ENCODE measurements at places on chromosomes 2 and 18.

DNA sequence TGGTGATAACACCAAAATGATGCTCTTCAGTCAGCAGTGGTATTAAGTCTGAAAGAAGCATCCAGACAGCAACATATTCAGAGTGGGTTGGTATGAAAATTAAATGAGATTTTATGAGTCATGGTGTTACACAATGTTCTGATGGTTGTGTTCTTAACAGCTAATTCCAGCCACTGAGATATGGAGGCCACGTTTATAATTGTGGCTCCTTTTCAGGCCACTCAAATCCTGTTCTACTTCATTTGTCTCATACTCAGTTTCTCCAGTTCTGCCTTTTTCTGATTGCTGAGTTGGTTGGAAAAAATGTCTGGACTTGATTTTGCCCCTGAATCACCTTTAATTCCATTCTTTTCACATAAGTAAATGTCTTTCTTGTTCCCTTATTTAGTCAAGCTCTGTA lies 162.7 kb upstream of the COL3A1 start:
- no peak for DNase-seq

DNA sequence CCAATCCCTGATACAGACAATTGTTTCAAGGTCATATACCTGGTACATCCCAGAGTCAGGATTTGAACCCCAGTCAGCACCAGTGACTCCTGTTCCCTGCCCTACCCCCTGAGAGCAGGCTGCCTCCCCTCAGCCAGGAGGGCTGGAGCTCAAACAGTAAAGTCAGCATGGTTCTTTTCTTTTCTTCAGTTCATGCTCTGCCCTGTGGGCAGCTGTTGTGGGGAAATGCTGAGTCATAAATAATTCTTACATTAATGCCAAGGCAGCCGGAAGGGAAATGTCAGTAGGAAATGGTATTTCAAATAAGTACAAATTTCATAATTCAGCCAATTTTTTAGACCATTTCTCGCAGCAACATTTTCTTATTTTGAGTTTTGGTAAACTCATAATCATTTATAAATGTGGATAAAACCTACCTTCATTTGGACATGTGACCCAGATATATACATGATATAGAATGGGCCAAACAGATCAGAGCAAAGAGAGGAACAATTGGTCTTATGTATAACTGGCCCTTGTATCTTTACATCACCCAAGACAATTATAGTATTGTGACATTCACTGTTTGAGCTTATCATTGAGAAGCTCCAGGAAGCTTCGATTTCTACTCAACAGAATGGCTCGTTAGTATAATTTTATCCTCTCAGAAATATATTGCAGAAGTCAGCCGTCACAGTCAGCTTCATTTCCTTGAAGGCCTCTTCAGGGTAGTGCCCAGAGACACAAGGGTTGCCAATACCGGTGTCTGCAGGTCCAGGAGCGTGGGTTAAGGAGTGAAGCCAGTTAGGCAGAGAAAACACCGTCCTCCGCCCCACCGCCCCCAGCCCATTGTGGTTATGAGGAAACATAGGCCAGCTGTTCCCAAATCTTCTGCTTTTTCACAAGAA lies 28.0 kb upstream of the SCYGR1 start:
- no peak for DNase-seq

- DNase-seq: no peak
These were observed 117.7 kb downstream of the GREB1L start for GRCh38 chr18:21359746-21360145.

GRCh38 chr2:105376010-105376409 lies 22.8 kb downstream of the FHL2 start:
- DNase-seq: no peak

GRCh38 chr2:205947621-205948495 lies 138.1 kb downstream of the INO80D start:
- DNase-seq: peak; percentile 15

GRCh38 chr2:148739454-148740105 lies 95.0 kb downstream of the EPC2 start:
- DNase-seq: no peak

- no peak for DNase-seq
These were observed 54.5 kb downstream of the ACVR1C start for GRCh38 chr2:157574165-157574564.

DNA sequence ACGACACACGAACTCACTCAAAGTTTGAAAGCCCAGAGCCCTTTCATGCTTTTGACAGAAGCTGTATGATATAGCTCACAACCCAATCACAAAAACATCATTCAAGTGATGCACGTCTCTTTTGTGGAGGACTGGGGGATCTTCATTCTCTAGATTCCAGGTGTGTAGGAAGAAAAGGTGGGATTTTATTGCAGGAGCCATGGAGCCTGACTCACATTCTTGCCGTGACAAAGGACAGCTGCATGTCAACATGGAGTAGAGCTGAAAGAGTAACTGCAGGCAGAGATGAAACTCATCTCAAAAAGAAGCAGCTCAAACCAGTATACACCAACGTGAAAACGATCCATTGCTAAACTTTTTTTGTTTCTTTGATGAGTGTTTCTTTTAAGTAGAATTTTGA lies 50.9 kb upstream of the PDE1A start:
- DNase-seq: no peak

GRCh38 chr2:178159966-178160365 lies 34.3 kb upstream of the OSBPL6 start:
- no peak for DNase-seq

GRCh38 chr2:43509886-43510285 lies 86.0 kb downstream of the THADA start:
- DNase-seq: no peak

- no peak for DNase-seq
These were observed 49.7 kb upstream of the CDC42EP3 start for GRCh38 chr2:37721201-37721560.

DNA sequence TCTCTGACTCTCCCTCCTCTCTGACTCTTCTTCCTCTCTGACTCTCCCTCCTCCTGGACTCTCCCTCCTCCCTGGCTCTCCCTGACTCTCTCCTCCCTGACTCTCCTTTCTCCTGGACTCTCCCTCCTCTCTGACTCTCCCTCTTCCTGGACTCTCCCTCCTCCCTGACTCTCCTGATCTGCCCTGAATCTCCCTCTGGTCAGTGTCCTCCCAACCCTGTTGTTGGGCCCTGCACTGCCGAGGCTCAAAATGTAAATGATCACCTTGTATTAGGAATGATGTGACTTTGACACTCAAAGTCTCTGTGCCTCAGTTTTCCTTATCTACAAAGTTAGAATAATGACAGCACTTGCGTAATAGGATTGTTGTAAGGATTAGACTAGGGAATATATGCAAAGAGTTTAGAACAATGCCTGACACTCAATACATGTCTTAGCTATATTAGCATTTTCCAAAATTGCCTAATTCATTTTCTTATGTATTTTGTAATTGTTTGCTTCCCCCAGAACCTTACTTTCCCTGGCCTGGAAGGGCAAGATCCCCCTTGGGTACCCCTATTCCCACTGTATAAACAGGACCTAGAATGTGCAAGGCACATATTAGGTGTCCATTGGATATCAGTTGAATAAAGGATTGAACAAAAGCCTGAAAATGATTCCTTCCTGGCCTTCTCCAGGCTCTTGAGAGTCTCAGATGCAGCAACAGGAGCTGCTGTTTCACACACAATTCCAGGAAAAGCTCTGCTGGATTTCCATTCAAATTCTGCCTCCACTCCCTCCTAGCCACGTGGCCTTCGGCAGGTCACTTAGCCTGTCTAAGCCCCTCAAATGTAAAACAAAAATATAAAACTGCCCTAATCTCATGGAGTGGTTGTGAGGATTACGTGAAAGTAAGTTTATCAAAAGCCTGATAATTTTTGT lies 170.1 kb downstream of the INHBB start:
- DNase-seq: no peak

GRCh38 chr2:218369330-218369729 lies 12.7 kb downstream of the CATIP start:
- DNase-seq: no peak

GRCh38 chr2:228841475-228841874 lies 429.6 kb downstream of the PID1 start:
- DNase-seq: no peak

DNA sequence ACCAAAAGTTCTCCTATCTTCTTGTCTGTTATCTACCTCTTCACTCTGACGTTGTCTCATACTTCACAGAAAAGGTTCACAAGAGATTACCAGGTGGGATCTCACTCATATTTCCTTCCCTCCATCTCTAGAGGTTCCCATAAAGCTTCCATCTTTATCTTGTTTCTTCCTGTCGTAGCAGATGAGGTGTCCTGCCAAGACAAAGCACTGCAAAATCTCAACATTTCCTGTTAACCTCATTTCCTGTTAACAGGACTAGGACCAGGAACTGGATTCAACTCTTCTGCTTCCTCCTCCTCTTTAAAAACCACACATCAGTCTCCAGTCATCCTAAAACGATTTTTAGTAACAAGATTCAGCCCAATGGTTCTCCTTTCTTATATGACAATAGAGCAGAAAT lies 512.8 kb upstream of the NRP2 start:
- DNase-seq: no peak

GRCh38 chr2:68809324-68810240 lies 61.6 kb downstream of the BMP10 start:
- DNase-seq: no peak

- DNase-seq: no peak
These were observed 220.2 kb downstream of the GCA start for GRCh38 chr2:162564140-162564539.

DNA sequence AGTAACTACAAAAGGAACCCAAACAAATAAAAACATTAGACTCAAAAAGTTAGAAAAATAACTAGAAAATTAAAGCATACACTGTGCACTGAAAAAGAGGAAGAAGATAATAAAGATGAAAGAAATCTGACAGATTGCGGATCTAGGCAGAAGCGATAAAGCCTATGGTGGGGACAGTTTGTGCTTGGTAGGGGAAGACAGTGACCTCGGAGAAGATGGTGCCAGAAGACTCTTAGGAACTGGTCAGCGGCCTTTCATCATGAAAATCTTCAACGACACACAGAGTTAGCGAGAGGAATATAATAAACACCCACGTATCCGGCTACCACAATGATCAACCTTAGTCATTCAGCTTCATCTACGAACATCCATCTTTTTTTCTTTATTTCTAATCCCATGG lies 180.5 kb downstream of the HDAC4 start:
- DNase-seq: no peak

GRCh38 chr18:12803069-12803936 lies 80.7 kb downstream of the PTPN2 start:
- DNase-seq: no peak

- peak; percentile 26 for DNase-seq
These were observed 358.9 kb downstream of the TNS1 start for GRCh38 chr2:217643789-217644301.

DNA sequence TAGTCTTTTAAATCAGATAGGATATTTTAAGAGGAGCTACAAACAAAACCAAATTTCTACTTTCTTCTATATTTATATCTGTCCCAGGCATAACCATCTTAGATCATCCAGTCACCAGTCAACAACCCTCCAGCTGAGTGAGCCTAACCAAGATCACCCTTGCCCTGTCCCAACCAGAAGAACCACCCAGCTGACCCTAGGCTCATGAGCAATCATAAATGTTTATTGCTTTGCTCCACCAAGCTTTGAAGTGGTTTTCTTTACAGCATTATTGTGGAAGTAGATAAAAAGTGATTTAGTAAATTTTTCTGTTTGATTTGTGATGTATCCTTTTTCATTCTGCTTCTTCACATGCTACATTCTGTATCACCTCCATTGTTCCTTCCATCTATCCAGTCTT lies 167.2 kb upstream of the PIEZO2 start:
- DNase-seq: no peak

DNA sequence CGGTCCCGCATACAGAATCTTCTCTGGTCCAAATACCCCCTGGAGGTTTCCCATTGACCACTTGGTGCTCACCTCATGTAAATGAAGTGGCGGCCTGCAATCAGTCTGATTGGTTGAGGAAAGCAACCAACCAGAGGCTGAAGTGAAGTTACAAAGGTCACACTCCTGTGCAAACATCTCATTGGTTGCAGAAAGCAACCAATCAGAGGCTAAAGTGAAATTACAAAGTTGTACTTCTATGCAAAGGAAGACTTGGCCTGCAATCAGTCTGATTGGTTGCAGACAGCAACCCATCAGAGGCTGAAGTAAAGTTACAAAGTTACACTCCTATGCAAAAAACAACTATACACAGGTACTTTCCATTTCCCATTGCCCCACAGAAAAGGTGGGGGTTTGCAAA lies 2.5 kb upstream of the SP100 start:
- no peak for DNase-seq

DNA sequence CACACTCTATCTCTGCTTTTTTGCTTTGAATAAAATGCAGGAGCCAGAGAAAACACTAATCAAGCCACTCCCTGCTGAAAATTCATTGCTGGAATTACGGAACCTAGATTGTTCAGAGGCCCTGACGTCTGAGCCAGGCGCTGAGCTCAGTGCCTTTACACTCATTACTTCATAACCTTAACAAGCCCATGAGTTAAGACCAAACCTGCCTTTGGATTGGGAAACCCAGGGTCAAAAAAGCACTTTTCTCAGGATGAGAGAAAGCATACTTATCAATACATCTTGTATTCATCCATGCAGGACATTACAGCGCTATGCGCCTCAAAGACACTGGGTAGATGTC lies 762 bp downstream of the INO80C start:
- DNase-seq: no peak

DNA sequence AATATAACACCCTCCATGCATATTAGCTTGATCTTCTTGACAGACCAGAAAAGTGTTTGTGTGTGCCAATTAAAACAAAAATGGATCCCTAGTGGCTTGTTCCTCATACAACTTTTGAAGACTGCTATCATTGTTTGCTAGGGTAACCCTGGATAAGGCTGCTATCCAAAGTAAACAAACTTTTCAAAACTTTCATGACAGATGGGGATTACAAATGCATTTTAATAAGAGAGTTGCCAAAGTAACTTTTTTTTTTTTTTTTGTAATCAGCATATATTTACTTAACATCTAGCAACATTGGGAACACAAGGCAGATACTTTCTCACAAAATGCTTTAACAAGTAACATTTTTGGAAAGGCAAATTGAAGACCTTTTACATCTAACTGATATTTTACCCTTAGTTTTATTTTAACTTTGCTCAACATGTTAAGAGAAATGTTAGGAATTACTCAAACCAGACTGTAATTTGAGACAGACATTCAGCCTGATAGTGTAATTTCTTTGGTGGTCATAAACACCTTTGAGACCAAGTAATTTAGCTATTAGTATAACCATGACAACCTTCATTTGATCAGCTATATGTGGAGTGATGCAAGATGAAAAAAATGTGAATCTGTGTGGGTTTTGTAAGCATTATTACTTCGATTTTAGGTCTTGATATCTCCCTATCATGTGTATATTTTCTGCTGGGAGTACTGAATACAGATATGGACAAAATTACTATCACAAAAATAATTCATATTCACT lies 300.9 kb downstream of the ARHGAP15 start:
- DNase-seq: no peak

GRCh38 chr2:190506666-190507065 lies 27.9 kb downstream of the NEMP2 start:
- DNase-seq: no peak

GRCh38 chr18:56999823-57000222 lies 147.1 kb upstream of the BOD1L2 start:
- no peak for DNase-seq
